ENCODE measurements at places on chromosomes 16 and 17. TPM values are rescaled to one million over a fixed set of nuclear protein-coding genes. Genes with fewer than 3 reads are reported as not detected.

DNA sequence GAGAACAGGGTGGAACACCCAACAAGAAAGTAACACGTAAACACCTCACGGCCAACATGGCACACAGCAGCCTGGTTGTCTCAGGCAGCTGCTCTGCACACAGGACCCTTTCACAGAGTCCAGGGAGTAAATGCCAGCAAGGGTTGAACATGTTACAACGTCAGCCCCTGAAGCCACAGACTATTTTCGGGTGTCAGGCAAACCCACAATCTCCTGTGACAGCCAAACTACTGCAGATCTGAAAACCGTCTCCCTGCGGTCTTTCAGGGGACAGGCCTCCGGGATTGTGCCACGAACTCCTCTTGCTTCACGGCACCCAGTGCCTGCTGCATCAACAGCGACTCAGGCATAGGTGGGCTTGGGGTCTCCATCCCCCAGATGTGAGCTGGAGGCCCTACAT, 127.7 kb downstream of the XYLT1 start:
- H3K4me3 ChIP-seq = peak overlapping the region; percentile 34
- peak; percentile 74 for DNase-seq
- H3K27me3 ChIP-seq = no peaks in the 10 kb centered on the region
- H3K4me1 ChIP-seq = peaks cover 79% of the 10 kb centered on the region
- H3K27ac ChIP-seq = peak overlapping the region; percentile 90
- peaks cover 31% of the 10 kb centered on the region for H3K36me3 ChIP-seq

DNA sequence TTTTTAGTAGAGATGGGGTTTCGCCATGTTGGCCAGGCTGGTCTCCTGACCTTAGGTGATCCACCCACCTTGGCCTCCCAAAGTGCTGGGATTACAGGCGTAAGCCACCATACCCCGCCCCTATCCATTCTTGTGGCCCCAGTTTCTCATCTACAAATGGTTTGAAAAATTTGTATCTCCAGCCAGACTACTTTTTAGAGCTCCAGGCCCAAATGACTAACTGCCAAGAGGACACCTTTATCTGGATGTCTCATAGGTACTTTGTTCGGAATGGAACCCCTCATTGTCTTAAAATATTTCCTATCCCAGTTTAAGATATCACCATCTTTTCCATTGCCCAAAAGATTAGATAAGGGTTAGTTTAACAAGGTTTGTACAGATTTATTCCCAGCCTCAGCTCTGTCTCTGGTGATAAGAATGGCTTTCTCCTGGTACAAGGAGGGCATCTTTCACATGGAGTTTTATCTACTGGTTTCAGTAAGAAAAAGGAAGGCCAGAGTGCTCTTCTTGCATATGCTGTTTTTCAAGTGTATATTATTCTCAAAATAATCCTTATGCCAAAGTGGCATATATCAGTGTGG, 4.9 kb upstream of the CDC27 start:
- peaks cover 6% of the 10 kb centered on the region for H3K27me3 ChIP-seq
- H3K4me1 ChIP-seq = peaks cover 30% of the 10 kb centered on the region
- H3K36me3 ChIP-seq = peaks cover under 1% of the 10 kb centered on the region
- H3K4me3 ChIP-seq = no peak overlapping the region
- no peak overlapping the region for H3K27ac ChIP-seq

DNA sequence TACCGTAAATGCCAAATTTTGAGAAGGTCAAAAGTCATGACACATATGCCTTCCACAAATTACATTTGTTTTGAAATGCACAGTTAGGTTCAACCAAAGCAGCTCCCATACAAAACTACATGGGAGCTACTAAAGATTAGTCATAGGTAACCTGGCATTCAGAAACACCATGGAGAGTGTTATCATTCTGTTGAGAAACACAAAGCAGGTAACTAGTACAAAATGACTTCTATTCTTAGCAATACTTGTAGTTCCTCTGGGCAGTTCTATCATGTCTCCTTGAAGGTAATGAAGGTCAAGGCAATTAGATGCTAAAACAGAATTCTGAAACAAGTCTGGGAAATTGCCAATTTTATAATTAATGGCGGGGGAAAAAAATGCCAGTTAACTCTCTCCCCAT, 39.4 kb downstream of the KCNJ16 start:
- H3K27ac ChIP-seq = no peak overlapping the region
- H3K4me1 ChIP-seq = no peaks in the 10 kb centered on the region
- no peaks in the 10 kb centered on the region for H3K27me3 ChIP-seq
- no peak overlapping the region for H3K4me3 ChIP-seq
- no peak for DNase-seq
- no peaks in the 10 kb centered on the region for H3K36me3 ChIP-seq

- peak; percentile 58 for DNase-seq
- H3K27ac ChIP-seq = peak overlapping the region; percentile 86
- H3K4me3 ChIP-seq = peak overlapping the region; percentile 40
- peaks cover 12% of the 10 kb centered on the region for H3K36me3 ChIP-seq
- no peaks in the 10 kb centered on the region for H3K27me3 ChIP-seq
- peaks cover 48% of the 10 kb centered on the region for H3K4me1 ChIP-seq
These were observed 54.1 kb downstream of the XYLT1 start for GRCh38 chr16:17416461-17417311.

ZG16B gene
- total RNA-seq = 8.8 TPM

FSCN2 gene
- total RNA-seq = 0.50 TPM

- H3K4me1 ChIP-seq = peaks cover 29% of the 10 kb centered on the region
- peaks cover 6% of the 10 kb centered on the region for H3K36me3 ChIP-seq
- no peak for DNase-seq
- H3K27ac ChIP-seq = no peak overlapping the region
- H3K4me3 ChIP-seq = no peak overlapping the region
These were observed 14.6 kb downstream of the MAPT start for GRCh38 chr17:45908935-45909334.

KRTAP2-1 gene
- not detected for total RNA-seq

DNA sequence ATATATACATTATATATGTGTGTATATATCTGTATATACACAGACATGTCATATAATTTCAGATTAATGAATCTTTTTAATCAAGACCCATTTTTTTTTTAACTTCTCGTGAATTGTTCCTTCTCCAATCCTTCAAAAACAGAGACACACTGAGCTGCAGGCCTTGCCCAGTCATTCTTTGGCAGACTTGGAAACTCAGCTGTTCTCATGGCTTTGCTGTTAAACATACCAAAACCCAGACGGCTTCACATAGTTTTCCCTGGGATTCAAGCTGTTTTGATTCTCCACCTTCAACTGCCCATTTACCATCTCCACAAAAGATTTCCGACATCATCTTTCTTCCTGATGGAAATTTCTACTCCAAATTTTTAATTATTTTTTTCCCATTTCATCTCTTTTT, 148.7 kb downstream of the KCNJ2 start:
- H3K27me3 ChIP-seq = no peaks in the 10 kb centered on the region
- H3K36me3 ChIP-seq = no peaks in the 10 kb centered on the region
- H3K4me3 ChIP-seq = no peak overlapping the region
- H3K27ac ChIP-seq = no peak overlapping the region
- H3K4me1 ChIP-seq = no peaks in the 10 kb centered on the region
- no peak for DNase-seq

- no peak overlapping the region for H3K4me3 ChIP-seq
- H3K36me3 ChIP-seq = no peaks in the 10 kb centered on the region
- no peak overlapping the region for H3K27ac ChIP-seq
- no peak for DNase-seq
- peaks cover 13% of the 10 kb centered on the region for H3K4me1 ChIP-seq
- H3K27me3 ChIP-seq = peaks cover 29% of the 10 kb centered on the region
These were observed 740 bp upstream of the SLC5A10 start for GRCh38 chr17:18950944-18951905.

DNA sequence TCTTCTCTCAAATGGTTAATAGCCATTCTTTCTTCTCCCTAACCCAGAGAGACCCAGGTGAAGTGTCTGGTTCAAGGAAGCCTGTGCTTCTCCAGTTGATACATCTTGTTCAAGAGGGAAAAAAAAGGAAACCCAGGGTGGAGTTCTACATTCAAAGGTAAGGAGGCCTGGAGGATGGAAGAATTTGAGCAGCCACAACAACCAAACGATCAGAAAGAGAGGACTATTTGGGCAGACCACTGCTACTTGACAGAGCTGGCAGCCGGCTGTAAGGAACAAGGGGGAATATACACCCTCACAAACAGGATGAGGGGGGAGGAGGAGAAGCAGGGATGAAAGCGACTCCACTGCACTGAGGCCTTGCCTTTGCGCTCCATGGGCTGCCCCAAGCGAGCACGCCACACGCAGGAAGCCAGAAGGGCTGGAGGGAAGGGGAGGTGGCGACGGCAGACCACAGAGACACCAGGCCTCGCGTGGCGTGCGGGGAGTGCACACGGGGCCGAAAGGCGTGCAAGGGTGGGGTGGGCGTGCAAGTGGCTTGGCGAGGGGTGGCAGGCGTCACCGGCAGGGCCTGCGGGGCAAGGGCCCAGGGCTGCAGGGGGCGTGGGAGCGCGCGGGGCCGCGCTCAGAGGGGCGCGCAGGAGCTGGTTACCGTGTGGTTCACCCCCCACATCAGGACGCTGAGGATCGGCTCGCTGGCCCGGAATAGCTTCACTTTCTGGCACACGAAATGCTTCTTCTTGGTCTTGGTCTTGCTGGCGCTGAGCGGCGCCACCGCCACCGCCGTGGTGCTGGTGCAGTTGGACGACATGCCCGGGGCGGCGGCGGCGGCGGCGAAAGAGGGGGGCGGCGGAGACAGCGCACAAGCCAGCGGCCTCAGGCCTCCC, 499 bp downstream of the PIP4K2B start:
- H3K27me3 ChIP-seq = no peaks in the 10 kb centered on the region
- peak; percentile 73 for DNase-seq
- peaks cover 50% of the 10 kb centered on the region for H3K4me1 ChIP-seq
- H3K27ac ChIP-seq = peak overlapping the region; percentile 95

DRC7 gene
- total RNA-seq = not detected

GRCh38 chr17:66415366-66416206, 113.2 kb downstream of the PRKCA start:
- H3K4me1 ChIP-seq = peaks cover 45% of the 10 kb centered on the region
- H3K36me3 ChIP-seq = peaks cover 15% of the 10 kb centered on the region
- H3K4me3 ChIP-seq = no peak overlapping the region
- no peaks in the 10 kb centered on the region for H3K27me3 ChIP-seq
- H3K27ac ChIP-seq = no peak overlapping the region
- DNase-seq = no peak

- peaks cover 11% of the 10 kb centered on the region for H3K4me1 ChIP-seq
- no peak overlapping the region for H3K4me3 ChIP-seq
- H3K36me3 ChIP-seq = no peaks in the 10 kb centered on the region
These were observed 8.8 kb upstream of the MLKL start for GRCh38 chr16:74709441-74709877.

- no peaks in the 10 kb centered on the region for H3K36me3 ChIP-seq
- no peaks in the 10 kb centered on the region for H3K4me1 ChIP-seq
- no peak overlapping the region for H3K27ac ChIP-seq
These were observed 227.4 kb downstream of the C16orf78 start for GRCh38 chr16:49600976-49601375.

MSLN gene
- total RNA-seq = not detected

DNA sequence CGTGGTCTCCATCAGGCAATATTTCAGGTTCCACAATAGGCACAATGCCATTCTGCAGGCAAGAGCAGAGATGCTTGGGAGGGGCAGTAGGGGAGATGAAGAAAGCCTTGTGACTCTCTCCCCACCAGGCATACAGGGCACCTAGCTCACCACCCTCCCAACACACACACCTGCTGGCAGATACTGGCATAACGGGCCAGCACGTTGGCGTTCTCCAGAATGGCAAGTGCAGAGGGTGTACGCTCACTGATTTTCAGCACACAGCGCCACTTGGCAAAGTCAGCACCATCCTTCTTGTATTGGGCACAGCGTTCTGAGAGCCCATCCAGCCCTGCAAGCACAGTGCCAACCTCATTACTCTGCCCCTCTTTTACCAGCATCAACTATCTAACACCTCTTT, 2.2 kb downstream of the ALDOC start:
- H3K4me1 ChIP-seq = peaks cover 71% of the 10 kb centered on the region
- no peaks in the 10 kb centered on the region for H3K27me3 ChIP-seq
- no peak overlapping the region for H3K4me3 ChIP-seq
- no peak overlapping the region for H3K27ac ChIP-seq
- DNase-seq = no peak
- peaks cover 71% of the 10 kb centered on the region for H3K36me3 ChIP-seq

DNA sequence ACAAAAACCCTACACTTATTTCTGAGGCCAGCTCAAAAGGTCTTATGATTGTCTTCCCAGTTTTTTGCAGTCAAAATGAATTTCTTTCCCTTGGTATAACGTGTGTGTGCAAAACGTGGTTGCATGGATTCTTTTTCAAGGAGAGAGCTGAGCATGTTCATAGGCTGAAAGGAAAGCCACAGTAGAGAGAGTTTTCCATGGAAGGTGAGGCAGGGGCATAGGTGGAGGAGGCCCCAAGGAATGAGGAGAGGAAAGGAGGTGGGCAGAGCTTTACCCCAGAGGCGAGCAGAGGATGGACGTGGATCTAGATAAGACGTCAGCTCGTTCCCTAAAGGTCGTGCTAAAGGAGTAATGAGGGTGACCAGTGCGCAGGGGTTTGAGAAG, 22.8 kb downstream of the TRPV2 start:
- H3K27ac ChIP-seq = peak overlapping the region; percentile 97
- peaks cover 65% of the 10 kb centered on the region for H3K36me3 ChIP-seq
- no peaks in the 10 kb centered on the region for H3K27me3 ChIP-seq
- peak overlapping the region; percentile 98 for H3K4me3 ChIP-seq
- H3K4me1 ChIP-seq = peaks cover 46% of the 10 kb centered on the region

- H3K4me1 ChIP-seq = no peaks in the 10 kb centered on the region
- no peaks in the 10 kb centered on the region for H3K36me3 ChIP-seq
- no peak for DNase-seq
- H3K27ac ChIP-seq = no peak overlapping the region
- no peaks in the 10 kb centered on the region for H3K27me3 ChIP-seq
These were observed 759.0 kb upstream of the SOX9 start for GRCh38 chr17:71361656-71362450.

CDRT15L2 gene
- total RNA-seq = not detected

DNA sequence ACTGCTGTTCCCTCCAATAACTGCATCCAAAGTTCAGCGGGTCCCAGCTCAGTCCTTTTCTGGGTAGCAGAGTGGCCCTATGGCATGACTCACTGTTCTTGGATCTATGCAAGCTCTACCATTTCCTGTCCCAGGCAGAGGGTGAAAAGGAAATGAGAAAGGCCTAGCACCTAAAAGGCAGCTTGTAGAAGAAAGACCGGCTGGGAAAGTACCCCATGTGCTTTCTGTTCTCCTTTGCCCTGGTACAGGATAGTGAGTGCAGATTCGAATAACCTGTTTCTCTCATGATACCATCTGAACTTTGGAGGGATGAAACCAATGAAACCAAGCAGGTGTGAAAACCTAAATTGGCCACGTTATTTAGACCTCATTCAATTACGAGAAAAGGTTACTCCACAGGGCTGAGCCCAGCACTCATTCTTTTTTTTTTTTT, 12.7 kb upstream of the HASPIN start:
- H3K27ac ChIP-seq = peak overlapping the region; percentile 97
- DNase-seq = peak; percentile 82
- peaks cover 38% of the 10 kb centered on the region for H3K36me3 ChIP-seq
- H3K4me3 ChIP-seq = peak overlapping the region; percentile 68

- DNase-seq = no peak
- H3K4me1 ChIP-seq = no peaks in the 10 kb centered on the region
- no peak overlapping the region for H3K27ac ChIP-seq
- H3K4me3 ChIP-seq = no peak overlapping the region
These were observed 6.4 kb upstream of the PVALEF start for GRCh38 chr17:81158688-81159590.

Data from activated CD4-positive, alpha-beta memory T cell treated with anti-CD3 and anti-CD28 coated beads, Interleukin-2, amount 10 ng/mL, durations not matched to agents 7 days and 5 days (primary cell).